Subcutaneous adipose tissue (tissue), 4 donors: ENCODE measurements at places on chromosomes 3 and 15. TPM values are rescaled to one million over a fixed set of nuclear protein-coding genes. Genes with fewer than 3 reads are reported as not detected.

The GORASP1 gene
- total RNA-seq = 29.0 TPM

The CHST2 gene
- 11.7 TPM for total RNA-seq

The FBXW12 gene
- total RNA-seq = 1.1 TPM

The CP gene
- total RNA-seq = 26.4 TPM

The IMPG2 gene
- 0.34 TPM for total RNA-seq

The CPLX3 gene
- total RNA-seq = not detected

The FOXB1 gene
- total RNA-seq = not detected

The POLG gene
- total RNA-seq = 111 TPM

The GALNT15 gene
- 790 TPM for total RNA-seq

The UROC1 gene
- total RNA-seq = not detected

The CHCHD4 gene
- 14.7 TPM for total RNA-seq

The CRYBG3 gene
- 42.3 TPM for total RNA-seq

The C2CD4A gene
- not detected for total RNA-seq

The NPAP1 gene
- not detected for total RNA-seq

The ZNF80 gene
- total RNA-seq = not detected
